ENCODE measurements at places on chromosomes 2 and 18.
A peak's percentile ranks its signal among the peaks of the same experiment; 100 is the strongest.

DNA sequence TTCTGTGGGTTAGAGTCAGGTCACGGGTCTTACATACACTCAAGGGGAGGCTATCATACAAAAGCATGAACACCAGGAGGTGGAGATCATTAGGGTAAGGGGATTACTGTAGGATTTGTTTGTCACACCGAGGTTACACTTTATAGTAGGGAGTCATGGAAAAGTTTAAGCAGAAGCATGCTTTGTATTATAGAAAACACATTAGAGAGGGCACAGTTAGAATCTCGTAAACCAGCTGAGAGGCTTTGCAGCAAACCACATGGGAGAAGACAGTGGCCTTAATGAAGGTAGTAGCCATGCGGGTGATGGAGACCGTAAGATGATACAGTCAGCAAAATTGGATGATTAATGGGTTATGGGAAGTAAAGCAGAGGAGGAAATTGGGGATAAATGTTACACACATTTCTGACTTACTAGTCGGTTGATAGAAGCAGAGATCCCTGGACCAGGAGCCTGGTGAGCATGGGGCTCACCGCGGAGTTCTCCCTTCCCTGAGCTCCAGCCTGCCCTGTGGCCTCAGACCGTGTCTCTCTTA lies 75.6 kb downstream of the MAPRE2 start:
- no peak for DNase-seq
- peaks cover 7% of the 10 kb centered on the region for H3K4me1 ChIP-seq
- H3K27ac ChIP-seq: no peak overlapping the region
- no peak overlapping the region for H3K4me3 ChIP-seq

GRCh38 chr2:146444987-146445386 lies 1399.8 kb upstream of the ACVR2A start:
- no peaks in the 10 kb centered on the region for H3K27me3 ChIP-seq
- H3K4me3 ChIP-seq: no peak overlapping the region
- H3K36me3 ChIP-seq: no peaks in the 10 kb centered on the region
- no peak for DNase-seq
- no peaks in the 10 kb centered on the region for H3K4me1 ChIP-seq

- peak; percentile 22 for DNase-seq
- peaks cover 58% of the 10 kb centered on the region for H3K27me3 ChIP-seq
- no peak overlapping the region for H3K27ac ChIP-seq
- no peak overlapping the region for H3K4me3 ChIP-seq
These were observed 2.5 kb upstream of the SH3RF3 start for GRCh38 chr2:109126501-109126860.

GRCh38 chr2:112255875-112256274 lies 1.0 kb upstream of the ZC3H8 start:
- peaks cover 16% of the 10 kb centered on the region for H3K4me1 ChIP-seq
- H3K36me3 ChIP-seq: no peaks in the 10 kb centered on the region
- peak overlapping the region; percentile 82 for H3K4me3 ChIP-seq

DNA sequence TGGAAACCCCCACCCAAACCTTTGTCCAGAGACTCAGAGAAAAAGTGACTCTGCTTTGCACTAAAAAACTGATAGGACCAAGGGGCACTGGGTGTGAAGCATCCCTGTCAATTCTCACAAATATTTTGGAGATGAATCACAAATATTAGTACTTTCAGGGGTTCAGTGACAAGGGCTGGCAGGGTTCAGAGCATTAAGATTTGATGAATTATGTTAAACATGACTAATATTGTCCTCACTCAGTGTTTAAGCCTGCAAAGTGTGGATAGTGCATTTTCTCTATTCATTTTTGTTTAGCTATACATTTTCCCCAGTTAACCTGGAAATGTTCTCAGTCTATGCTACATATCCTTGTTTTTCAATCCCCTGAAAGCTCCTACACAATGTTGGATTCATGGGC lies 65.3 kb upstream of the CCDC68 start:
- no peak overlapping the region for H3K4me3 ChIP-seq
- no peak for DNase-seq
- no peaks in the 10 kb centered on the region for H3K27me3 ChIP-seq
- peaks cover 3% of the 10 kb centered on the region for H3K4me1 ChIP-seq
